Posterior vena cava (tissue), 2 donors: ENCODE measurements at places on chromosomes 13 and 19.

GRCh38 chr19:38880076-38880881, 2.2 kb upstream of the RINL start:
- no peak for DNase-seq

DNA sequence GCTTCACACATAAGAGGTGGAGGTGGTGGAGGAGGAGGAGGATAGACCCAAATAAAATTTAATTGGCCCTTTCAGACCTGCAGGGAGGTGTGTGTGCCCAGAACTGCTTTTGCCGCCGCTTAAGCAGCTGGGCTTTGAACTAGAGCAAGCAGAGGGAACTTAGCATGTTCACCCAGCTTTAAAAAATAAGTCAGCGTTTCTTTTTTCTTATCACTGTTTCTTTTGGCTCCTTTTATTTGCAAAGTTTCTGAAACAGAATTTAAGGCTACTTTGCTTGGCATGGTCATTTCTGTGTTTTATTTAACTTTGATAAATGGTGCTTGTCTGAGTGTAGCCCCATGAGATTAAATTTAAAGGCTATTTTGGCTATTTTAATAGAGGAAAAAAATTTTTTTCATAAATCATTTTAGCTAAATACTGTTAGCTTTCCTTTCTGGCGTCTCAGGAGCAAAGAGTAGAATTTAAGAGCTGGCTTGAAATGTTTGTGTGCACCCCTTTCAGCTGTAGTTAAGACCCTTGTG, 43.3 kb upstream of the RNF113B start:
- DNase-seq, result no peak

- peak; percentile 83 for DNase-seq
Observed at GRCh38 chr13:98143157-98143553, 261 bp downstream of the FARP1 start.

- DNase-seq, result peak; percentile 41
Observed at GRCh38 chr19:6714749-6715555, 5.5 kb downstream of the C3 start.

DNA sequence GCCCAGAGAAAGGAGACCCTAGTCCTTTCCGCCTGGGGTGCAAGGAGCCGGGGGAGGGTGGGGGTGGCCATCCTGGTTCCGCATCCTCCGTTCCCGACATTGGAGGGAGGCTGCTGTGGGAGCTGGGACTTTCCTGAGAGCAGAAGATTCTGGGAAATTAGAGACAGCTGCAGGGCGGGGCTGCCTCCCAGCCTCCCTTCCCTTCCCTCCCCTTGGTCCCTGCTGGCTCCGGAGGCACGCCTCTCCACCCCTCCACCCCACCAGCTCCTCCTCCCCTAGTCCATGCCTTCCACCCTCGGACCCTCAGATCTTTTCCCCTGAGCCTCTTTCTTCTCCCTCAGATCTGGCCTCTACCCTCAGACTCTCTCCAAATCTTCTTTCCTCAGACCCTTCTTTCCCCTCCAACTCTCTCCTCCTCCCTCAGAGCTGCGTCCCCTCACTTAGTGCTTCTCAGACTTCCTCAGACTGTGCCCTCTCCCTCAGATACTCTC, 3.1 kb upstream of the BCL3 start:
- peak; percentile 96 for DNase-seq

GRCh38 chr19:56105090-56105701, 15.9 kb downstream of the ZNF787 start:
- DNase-seq, result peak; percentile 91
